Activated naive CD8-positive, alpha-beta T cell treated with anti-CD3 and anti-CD28 coated beads for 36 hours (primary cell): ENCODE measurements at places on chromosomes 6 and 20. TPM values are rescaled to one million over a fixed set of nuclear protein-coding genes. Genes with fewer than 3 reads are reported as not detected.

GSTA3 gene
- not detected for total RNA-seq

PERP gene
- total RNA-seq = 2.0 TPM

CMTR1 gene
- 53.3 TPM for total RNA-seq

RIPOR3 gene
- total RNA-seq = not detected

MTG2 gene
- 36.1 TPM for total RNA-seq

ZNF165 gene
- 4.3 TPM for total RNA-seq

C6orf15 gene
- total RNA-seq = not detected

RBPJL gene
- total RNA-seq = not detected

SCUBE3 gene
- not detected for total RNA-seq

RAB44 gene
- total RNA-seq = not detected

ZBTB12 gene
- total RNA-seq = 3.2 TPM

MRAP2 gene
- not detected for total RNA-seq

DBNDD2 gene
- 18.1 TPM for total RNA-seq

CCN6 gene
- 0.30 TPM for total RNA-seq

PTCHD4 gene
- total RNA-seq = not detected

PNISR gene
- 88.8 TPM for total RNA-seq

LKAAEAR1 gene
- 0.47 TPM for total RNA-seq

EYS gene
- total RNA-seq = not detected

RSPO3 gene
- total RNA-seq = not detected

TNF gene
- total RNA-seq = 115 TPM

ZBTB9 gene
- total RNA-seq = 11.3 TPM

HLA-DQB2 gene
- 0.54 TPM for total RNA-seq

GTSF1L gene
- total RNA-seq = not detected

GSTA1 gene
- total RNA-seq = not detected

B4GALT5 gene
- 22.4 TPM for total RNA-seq
